ENCODE measurements at places on chromosomes 11 and 22.

DNA sequence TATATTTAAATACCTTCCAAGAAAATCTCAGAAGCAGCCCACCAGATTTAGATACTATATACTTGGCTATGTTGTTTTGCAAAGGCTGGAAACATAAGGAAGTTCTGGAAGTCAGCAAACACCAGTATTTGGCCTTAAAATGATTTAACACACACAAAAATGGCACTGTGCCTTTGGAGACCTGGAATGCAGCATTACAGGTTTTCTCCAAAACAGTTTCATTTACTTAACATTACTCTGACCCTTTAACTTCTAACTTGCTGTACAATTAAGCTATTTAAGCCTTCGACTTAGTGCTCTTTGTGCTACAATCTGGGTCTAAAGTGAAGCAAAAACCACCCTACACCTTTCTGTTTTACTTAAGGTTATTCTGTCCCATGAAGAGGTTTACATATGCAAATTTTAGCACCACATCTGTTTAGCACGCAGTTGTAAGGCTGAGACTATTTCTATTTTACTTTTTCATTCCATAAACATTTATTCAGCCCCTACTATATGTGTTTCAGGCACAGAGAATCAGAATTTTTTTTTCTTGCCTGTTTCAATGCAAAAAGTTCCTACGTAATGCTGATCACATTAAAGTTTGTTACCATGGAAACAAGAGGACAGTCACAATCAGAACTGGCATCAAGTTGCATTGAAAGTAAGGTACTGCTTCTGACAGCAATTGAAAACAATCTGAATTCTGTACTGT is 70.3 kb downstream of the MAML2 start:
- no peak for DNase-seq

DNA sequence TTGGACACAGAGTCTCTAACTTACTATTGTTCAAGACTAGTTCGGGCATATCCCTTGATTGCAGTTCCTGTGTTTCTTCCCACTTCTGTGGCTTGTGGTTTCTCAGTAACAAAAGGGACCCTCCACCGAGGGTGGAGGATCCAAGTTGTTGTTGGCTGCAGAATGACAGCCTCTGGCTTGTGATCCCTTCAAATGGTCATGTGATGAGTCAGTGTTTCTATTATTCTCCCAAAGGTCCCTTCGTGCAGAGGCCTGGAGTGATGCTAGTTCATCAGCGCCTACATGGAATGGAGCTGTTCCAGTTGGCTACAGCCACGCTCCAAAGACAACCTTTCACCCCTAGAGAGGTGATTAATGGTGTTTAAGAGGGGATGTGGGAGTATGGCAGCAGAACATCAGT is 2.6 kb upstream of the VWCE start:
- no peak for DNase-seq

- no peak for DNase-seq
These were observed 90.1 kb downstream of the ETS1 start for GRCh38 chr11:128497061-128497775.

GRCh38 chr11:84558085-84558905 is 1068.8 kb downstream of the DLG2 start:
- no peak for DNase-seq

DNA sequence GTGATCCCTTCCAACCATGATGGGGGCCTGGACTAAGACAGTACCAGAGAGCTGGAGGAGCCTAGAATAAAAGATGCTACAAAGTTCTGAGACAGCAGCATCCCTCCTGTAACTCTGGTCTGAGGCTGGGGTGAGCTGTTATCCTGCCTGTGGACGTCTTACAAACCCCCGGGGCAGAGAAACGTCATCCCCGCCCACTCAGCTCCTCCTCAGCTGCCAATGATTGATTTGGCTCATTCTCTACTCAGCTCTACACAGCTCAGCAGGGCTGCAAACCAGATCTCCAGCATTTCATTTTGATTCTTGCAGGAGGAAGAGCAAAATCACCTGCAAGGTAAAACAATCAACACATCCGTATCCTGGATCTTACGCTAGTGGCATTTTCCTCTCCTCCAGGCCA is 55.5 kb downstream of the CSNK2A3 start:
- DNase-seq, result no peak

GRCh38 chr11:12066056-12066798 is 44.2 kb upstream of the MICAL2 start:
- DNase-seq, result no peak

DNA sequence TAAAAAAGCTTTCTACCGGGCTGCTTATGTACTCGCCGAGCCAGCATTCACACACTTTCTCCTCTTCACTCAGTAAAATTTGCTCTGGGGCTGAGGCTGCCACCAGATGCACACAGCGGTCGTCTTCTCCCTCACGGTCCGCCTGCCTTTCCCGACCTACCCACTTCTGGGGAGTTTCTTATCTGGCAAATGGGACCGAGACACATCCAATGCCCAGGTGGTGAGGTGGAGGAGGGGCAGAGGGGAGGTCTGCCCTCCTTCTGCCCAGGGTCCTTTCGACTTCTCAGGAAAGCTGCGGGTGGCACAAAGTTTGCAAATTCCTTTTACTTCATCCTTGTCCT is 43.9 kb downstream of the GRIK4 start:
- no peak for DNase-seq

DNA sequence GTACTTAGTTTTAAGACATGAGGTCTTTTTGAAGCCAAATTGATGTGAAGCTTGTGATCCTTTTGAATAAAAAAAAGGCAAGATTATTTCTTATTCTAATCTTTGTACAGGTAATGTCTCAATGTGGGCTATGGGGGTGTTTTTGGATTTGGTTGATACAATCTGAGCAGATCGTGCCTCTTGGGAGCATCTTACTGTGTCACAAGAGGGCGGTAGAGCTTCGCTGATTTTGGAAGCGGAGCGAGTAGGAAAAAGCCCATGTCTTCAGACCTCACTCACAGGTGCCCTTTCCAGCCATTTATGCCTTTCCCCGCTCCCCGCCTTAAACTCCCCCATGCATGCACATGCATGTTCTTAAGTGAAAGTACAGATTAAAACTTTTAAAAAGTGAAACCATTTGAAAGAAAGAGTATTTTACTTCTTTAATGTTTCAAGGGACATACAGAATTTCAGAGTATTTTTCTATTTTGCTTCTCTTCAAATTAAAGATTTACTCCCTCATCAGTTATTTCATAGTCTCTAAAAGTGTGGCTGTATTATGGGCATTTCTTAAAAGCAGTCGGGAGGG is 18.8 kb downstream of the DDX25 start:
- no peak for DNase-seq

- no peak for DNase-seq
These were observed 68.6 kb downstream of the MICAL3 start for GRCh38 chr22:17955590-17956379.

- DNase-seq, result no peak
These were observed 4.6 kb upstream of the CDC42BPG start for GRCh38 chr11:64848826-64849597.

DNA sequence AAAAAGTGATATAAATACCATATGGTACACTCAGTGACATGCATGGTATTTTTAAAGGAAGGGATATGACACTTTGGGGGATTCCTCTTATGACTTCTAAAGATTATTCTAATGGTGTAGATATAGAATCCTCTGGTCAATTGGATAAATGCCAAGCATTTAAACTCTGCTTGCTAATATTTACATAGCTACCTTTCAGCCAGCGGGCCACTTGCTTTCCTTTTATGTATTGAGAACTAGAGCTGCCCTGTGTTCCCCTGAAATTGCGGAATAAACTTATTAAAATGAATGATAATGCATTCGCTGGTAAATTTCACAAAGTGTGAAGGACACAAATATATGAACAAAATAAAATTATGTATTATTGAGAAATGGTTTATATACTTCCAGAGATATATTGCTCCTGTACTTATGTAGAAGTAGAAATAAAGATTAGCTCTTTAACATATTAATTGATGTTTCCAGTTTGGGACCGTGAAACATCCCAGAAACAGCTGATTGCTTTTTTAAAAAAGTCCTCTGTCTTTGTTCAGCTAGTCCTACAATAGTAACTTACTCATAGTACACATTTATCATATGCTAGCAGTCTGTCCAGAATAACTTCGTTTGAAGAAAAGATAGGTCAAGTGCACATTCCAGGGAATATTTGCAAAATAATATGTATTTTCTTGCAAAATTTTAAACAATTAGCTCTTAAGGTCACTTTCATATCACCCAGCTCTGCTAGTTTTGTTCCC is 40.1 kb upstream of the CARD18 start:
- DNase-seq, result no peak

GRCh38 chr11:46890665-46891064 is 27.7 kb downstream of the LRP4 start:
- no peak for DNase-seq

GRCh38 chr22:17234144-17234623 is 14.9 kb upstream of the ADA2 start:
- DNase-seq, result no peak

DNA sequence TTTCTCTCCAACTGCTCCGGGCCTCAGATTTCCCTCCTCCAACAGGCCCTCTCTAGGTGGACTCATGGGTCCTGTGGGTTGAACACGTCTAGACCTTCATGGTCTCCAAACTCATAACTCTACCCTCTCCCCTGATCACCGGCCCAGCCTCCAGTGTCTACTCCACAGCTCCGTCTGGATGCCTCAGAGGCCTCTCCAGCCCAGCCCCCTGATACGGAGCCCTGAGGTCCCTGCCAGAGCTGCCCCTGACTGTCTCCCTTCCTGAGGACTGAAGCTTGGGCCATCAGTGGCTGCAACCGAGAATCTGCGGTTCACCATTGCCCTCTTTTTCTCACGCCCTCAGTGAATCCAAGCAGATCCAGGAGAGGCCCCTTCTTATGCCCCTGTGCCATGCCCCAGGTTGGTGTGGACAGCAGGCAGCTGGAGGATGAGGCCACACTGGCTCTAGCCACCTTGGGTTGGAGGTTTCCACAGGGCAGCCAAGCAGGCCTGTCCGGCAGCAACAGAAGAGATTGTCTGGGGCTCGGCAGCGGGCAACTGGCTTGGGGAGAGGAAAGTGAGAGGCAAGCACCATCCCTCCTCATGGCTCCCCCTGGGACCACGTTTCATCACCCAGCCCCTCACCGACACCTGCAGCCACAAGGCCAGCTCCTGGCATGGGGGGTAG is 104.6 kb upstream of the FGF3 start:
- DNase-seq, result no peak

DNA sequence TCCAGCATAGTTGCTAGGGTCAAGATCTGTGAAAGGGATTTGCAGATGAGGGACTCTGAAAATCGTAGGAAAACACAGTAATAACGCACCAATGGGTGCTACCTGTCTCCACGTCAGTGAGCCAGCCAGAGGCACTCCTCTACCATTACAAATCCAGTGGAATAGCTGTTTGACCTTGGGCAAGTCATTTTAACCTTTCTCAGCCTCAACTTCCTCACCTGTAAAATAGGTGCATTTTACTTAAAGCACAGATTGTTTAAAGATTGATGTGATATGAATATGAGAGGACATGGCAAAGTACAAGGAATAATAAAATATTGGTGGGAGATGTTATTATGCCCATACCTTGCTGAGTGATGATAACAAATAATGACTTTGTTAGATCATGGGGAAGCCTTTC is 148.1 kb upstream of the TTC12 start:
- no peak for DNase-seq

DNA sequence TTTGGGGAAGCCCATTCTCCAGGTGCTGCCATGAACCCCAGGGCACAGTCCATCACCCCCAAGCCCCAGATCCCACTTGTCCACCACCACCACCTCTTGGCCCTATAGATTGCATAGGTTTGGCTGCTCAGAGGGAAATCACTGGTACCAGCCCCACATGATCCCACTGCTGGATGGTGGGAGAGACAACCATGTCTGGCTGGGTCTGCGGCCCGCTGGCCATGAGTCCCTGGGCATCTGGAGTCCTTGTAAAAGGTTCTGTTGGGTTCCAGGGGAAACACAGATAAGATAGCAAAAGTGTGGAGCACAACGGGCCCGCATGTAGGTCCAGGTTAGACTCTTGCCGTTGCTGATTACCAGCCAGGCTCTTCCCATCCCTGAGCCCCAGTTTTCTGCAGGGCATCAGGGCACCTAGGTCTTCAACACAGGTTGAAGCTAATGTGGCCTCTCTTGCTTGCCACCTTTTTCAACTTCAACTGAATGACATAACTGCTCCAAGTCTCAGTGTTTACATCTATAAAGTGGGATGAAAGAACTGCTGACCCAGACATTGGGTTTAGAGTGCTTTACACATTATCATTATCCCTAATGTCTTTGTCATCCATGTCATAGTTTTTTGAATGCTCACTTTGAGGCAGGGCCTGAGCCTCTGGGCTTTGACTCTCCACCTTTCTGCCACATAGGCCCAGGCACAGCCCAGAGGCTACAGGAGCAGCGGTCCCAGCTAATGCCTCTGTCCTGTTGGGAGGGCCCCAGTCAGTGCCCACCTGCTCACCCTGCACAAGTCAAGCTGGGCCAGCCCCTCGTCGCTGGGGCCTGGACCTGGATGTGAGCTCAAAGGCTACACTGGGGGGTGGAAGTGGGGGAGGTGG is 1.0 kb upstream of the TANGO2 start:
- no peak for DNase-seq

DNA sequence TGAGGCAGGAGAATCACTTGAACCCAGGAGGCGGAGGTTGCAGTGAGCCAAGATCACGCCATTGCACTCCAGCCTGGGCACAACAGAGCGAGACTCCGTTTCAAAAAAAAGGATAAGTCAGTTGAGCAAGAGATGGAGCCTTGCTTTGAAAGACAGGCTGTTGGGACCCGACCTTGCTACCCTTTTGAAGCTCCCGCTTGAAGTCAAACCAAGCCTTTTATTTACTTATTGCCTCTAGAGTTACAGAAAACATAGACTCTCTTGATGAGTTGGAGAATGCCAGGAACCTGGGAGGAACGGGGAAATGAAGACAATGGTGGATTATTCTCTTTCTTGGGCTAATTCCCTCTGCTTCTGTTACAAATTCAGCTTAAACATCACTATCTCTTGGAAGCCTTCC is 4.9 kb downstream of the SYN3 start:
- DNase-seq, result no peak

- DNase-seq, result no peak
These were observed 263.7 kb downstream of the NELL1 start for GRCh38 chr11:20933086-20933485.

GRCh38 chr11:1220941-1221721 is 1.7 kb upstream of the MUC5B start:
- no peak for DNase-seq

DNA sequence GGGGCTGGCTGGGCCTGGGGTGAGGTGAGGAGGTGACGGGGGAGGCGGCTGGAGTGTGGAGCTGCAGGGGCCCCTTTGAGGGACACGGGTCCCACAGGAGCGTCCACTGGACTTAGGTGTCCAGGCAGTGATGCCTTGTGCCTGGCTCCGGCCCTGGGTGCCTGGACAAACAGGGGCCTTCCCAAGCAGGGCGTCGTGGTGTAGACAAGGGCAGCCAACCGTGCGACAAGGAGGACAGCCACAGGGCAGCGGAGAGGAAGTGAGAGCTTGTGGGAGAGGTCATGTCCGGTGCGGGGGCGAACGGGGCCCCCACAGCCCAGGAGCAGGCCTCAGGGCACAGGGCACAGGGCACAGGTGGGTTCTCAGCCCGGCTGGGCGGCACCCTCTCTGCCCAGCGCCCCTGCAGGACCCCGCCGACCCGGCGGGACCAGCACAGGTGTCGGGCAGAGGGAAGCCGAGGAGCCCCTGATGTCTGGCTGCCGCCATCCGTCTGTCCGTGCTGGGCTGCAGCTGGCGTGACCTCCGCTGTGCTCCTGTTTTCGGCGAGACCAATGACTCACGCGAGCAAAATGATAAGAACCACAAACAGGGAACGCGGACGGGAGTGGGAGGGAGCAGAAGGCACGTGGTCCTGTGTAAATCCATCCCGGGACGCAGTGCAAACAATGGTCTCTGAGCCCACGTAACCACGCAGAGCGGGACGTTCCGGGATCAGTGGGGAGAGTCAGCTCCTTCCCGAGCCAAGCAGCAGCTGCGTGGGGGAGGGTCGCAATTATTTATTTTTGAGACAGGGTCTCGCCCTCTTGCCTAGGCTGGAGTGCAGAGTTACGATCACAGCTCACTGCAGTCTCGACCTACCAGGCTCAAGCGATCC is 49.1 kb upstream of the A4GALT start:
- DNase-seq, result no peak
